Activated naive CD8-positive, alpha-beta T cell treated with anti-CD3 and anti-CD28 coated beads for 36 hours (primary cell): ENCODE measurements at places on chromosomes 1 and 21. TPM values are rescaled to one million over a fixed set of nuclear protein-coding genes. Genes with fewer than 3 reads are reported as not detected.

DNA sequence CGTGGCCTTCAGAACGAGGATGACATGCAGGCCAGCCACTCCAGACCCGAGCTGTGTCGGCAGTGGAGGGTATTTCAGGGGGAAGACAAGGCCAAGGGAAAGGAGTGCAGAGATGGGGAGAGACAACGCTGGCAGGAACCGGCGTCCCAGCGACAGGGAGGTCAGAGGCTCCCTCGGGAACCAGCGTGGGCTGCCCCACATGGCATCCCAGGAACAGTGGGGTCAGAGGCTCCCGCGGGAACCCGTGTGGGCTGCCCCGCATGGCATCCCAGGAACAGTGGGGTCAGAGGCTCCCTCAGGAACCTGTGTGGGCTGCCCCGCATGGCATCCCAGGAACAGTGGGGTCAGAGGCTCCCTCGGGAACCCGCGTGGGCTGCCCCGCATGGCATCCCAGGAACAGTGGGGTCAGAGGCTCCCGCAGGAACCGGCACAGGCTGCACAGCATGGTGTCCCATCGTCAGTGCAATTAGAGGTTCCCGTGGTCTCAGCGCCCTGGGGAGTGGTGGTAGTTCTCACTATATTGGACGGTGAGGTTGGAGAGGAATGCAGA lies 43.0 kb downstream of the SLC19A1 start:
- no peak for DNase-seq

GRCh38 chr1:44970317-44970716 lies 16.1 kb downstream of the EIF2B3 start:
- no peak for DNase-seq

GRCh38 chr1:233387585-233387984 lies 60.1 kb downstream of the MAP3K21 start:
- no peak for DNase-seq

DNA sequence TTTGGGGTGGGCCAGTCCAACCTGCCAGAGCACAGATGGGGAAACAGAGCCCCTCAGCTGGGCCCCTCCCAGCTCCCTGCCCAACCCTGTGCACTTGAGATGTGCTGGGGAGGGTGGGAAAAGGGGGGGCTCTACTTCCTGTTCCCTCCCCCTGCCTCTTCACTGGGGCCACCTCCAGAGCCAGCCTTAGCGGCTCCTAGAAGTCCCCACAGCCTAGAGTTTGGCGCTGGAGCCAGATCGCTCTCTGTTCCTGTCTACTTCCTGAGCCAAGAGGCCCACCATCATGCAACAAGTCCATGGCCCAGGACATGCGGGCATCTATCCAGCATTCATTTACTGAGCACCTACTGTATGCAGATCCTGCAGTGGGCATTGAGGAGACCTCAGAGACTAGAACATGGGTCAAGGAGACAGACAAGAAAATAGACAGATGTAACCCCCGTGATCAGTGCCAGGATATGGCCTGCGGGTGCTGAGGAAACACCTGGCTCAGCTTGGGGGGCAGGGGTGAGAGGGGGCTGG lies 144.1 kb downstream of the SYF2 start:
- no peak for DNase-seq

SHISAL2A gene
- 13.7 TPM for total RNA-seq

NUP133 gene
- total RNA-seq, result 62.7 TPM
